ENCODE measurements at places on chromosomes 5 and 9.

GRCh38 chr9:106314476-106314875 is 548.5 kb upstream of the ZNF462 start:
- no peak for DNase-seq

- no peak for DNase-seq
These were observed 138.1 kb upstream of the COL5A1 start for GRCh38 chr9:134503301-134504105.

GRCh38 chr5:150172556-150172955 is 6.0 kb downstream of the CDX1 start:
- no peak for DNase-seq

- no peak for DNase-seq
These were observed 20.2 kb downstream of the ZBED3 start for GRCh38 chr5:77066823-77067442.

GRCh38 chr5:143462431-143462830 is 58.9 kb upstream of the NR3C1 start:
- DNase-seq = no peak

Measured in GM06990 (cell line).